Testis (tissue), 5 donors: ENCODE measurements at places on chromosomes 3 and 15.

GRCh38 chr3:8762607-8763377, 6.6 kb downstream of the OXTR start:
- no peak for DNase-seq

- no peak for DNase-seq
These were observed 126.2 kb downstream of the GOLIM4 start for GRCh38 chr3:167969548-167969947.

DNA sequence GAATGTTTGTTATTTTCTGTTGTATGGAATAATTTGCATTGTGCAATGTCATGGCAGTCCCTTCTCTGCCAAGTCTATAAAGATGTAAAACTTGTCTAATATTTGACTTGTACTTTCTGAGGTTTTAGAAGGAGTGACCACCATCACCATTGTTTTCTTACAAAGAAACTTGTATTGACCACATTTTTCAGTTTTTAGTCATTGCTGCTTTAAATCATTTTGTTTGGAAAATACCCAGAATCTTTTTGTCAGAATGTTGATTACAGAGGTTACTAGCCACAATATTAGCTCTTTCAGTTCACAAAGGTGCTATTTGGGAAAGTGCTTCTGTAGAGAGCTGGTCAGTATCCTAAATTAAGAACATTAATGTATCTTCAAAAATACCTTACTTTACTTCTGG, 532.4 kb upstream of the GBE1 start:
- no peak for DNase-seq

DNA sequence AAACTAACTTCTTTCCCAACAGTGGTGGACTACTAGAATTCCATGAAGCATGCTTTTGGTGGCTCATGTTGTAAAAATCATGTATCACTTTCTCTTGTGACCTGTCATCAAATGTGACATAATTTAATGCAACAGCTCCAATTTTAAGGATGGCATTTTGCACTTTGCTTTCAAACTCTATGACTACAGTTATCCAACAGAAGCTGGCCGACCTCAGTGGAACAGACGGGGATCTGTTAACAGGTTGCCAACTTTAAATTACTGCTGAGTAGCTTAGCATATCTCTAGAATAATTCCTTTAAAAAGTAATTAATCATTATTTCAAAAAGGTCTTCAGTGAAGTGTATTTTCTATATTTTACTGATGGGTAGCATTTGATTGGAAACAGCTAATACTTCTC, 907.4 kb downstream of the FHIT start:
- DNase-seq, result no peak

DNA sequence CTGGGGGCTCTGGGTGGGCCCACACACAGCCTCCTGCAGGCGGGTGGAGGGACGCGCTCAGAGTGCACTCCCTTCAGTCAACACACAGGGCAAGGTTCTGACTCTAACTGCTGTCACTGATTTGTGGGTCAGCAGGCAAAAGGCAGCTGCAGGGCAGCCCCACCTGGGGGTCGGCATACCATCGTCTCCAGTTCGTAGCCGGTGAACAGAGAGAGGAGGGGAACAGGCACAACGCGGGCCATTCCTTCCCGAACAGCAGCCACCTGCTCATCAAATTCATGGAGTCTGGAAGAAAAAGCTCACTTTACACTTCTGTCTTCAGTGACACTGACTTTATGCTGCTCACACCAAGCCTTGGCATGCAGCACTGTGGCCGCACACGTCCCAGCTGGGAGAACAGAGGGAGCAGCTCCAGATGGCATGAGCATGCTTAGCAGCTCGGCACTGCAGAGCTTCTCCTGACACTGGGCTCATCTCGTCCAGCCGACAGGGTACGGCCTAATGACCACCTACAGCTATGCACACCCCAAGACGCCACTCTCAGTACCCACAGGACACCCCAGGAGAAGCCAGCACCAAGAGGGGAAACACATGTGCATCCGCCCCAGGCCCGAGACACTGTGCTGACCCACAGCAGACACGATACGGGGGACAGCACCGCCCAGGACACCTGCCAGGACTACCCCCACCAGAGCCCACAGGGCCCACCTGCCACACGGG, 14.4 kb upstream of the OCA2 start:
- no peak for DNase-seq

- DNase-seq, result no peak
These were observed 124.3 kb upstream of the LRRC3B start for GRCh38 chr3:26498271-26498670.

DNA sequence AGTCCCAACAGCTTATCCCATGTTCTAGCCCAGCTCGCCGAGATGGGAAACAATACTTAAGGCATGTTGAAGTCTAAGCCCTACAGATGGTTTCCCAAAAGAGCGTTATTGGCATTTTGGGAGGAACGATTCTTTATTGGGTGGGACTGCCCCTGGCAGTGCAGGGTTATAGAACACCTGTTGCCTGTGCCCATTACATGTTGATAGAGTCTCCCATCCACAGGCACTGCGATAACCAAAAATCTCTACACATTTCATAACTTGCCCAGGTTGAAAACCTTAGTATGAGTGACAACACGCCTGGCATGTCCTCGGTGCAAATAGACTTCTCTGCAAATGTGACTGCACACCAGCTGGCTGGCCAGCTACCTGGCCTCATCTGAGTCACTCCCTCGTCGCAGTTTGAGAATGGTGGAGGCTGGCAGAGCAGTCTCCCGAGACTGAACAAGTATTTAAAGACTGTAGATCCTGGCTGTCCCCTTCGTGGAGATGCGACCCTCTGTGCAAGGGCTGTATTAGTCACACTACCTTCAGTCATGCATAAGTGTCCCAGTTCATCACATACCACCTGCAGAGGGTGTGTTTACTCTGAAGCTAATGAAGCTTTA, 18.7 kb downstream of the ZNF80 start:
- no peak for DNase-seq

- DNase-seq, result no peak
These were observed 31.8 kb downstream of the REC114 start for GRCh38 chr15:73474785-73475184.

DNA sequence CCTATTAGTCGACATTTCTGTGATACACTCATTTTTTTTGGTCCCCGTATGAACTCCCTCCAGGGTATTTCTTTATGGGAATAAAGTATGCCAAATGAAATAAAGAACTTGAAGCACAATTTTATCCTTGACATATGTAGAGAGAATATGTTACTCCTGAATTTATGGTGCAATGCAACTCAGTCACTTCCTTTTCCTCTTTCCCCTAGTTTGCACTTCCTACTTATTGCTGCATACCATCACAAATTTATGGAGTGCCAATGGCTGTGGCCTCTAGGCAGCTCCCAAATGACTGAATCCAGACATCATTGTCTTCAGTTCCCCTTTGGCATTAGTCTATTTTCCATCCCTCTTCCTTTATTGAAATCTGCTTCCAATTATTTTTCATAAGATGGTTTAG, 403.5 kb downstream of the FHIT start:
- DNase-seq, result no peak

DNA sequence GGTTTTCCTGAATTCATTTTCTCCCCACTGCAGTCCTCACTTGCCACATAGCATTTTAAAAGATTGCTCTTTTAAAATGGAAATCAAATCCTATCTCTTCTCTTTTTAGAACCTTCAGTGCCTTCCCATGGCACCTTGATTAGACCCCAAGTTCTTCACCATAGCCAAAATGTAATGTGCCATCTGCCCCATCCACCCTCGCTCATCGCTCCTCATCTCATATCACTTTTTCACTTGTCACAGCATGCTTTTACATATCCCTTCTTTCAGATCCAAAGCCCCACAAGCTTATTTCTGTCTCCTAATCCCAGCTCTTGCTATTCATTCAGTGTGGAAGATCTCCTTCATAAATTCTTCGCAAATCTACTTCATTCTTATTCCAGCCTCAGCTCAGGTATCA, 161.7 kb downstream of the CD47 start:
- DNase-seq, result no peak

DNA sequence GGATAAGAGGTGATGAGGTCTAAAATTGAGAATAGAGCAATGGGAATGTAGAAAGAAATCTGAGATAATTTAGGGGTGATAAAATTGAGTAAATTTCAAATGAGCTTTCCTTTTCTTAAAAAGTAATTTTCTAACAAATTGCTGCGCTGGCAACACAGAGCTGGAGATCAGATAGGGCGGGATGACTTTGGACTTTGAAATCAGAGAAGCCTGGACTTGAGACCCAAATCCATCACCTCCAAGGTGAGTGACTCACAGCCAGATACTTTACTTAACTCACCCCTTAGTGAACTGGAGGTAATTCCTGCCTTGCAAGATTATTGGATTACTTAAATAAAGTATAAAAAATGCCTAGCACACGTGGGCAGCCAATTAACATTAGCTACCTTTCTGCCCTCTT, 80.8 kb downstream of the P2RY1 start:
- DNase-seq, result no peak

DNA sequence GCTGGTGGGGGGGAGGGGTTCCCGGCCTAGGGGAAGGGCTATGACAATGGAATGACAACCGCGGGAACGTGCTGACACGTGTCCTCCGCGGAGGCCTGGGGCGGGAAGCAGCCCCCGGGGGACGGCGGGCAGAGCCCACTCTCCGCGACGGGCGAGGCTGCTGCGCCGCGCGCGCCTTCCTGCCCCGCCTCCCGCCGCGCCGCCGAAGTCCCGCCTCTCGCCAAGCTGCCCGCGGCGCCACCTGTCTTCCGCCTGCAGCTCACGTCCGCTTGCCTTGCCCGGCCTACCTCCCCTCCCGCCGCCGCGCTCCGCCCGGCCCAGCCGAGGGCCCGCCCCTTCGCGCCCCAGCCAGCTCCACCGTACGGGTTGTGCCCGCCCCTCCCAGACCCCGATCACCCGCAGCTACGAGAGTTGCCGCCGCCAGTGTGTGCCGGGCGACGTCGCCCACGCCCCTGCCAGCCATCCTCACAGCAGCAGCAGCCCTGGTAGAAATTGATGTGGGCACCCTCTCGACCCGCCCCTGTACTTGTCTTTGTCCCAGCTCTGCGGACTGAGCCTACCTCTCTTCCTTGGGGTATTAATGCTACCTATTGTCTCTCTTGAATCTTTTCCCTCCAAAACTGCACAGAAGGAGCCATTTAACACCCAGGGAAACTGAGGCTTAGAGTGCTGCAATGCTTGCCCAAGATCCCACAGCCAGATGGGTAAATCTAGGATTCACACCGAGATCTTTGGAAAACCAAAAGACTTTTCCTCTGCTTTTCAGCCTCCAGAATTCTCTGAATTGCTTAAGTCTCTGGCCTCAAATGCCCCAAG, at the start of gene PARP16:
Gene PARP16 (minus strand): TSS at position 180 of the 816 bp plus-strand sequence. CDS start 457 bp downstream, outside the sequence.
- peak; percentile 93 for DNase-seq

DNA sequence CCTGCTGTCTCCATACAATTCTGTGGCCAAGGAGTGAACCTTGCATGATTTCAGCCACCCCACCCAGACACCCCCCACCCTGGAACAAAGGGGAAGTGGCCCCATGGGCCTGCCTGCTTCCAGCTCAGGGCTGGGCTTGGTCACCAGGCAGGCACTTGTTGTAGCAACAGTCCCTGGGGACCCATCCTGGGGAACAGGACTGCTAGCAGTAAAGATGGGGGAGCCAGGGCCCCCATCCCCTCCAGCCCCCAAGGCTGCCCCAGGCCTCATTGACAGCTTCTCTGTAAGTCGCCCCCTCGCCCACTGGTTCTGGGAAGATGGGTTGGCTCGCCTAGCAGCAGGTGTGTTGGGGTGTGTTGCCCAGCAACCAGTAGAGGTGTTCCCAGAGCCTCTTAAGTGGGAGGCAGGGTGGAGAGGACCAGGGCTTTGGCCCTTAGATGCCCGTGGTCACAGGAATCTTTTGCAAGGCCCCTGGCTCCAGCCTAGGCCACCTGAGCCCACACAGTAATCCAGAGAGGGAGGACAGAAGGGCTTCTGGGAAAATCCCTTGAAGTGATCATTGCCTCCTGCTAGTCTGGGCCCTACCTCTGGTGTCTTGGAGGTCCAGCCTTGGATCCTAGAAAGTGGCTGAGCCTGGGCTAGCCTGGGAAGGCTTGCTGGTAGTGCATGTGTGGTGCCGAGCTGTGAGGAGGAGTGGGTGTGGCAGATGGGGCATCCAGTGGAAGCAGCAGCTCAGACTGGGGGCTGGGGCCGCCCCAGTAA, 48.9 kb downstream of the CYP11A1 start:
- DNase-seq, result no peak

GRCh38 chr3:134392336-134392983, 18.2 kb upstream of the AMOTL2 start:
- DNase-seq, result peak; percentile 25

GRCh38 chr3:122019493-122019892, 2.6 kb downstream of the ILDR1 start:
- no peak for DNase-seq

GRCh38 chr15:35308802-35309201, 223.7 kb upstream of the NANOGP8 start:
- no peak for DNase-seq
